ENCODE measurements at places on chromosomes 11 and 22.

DNA sequence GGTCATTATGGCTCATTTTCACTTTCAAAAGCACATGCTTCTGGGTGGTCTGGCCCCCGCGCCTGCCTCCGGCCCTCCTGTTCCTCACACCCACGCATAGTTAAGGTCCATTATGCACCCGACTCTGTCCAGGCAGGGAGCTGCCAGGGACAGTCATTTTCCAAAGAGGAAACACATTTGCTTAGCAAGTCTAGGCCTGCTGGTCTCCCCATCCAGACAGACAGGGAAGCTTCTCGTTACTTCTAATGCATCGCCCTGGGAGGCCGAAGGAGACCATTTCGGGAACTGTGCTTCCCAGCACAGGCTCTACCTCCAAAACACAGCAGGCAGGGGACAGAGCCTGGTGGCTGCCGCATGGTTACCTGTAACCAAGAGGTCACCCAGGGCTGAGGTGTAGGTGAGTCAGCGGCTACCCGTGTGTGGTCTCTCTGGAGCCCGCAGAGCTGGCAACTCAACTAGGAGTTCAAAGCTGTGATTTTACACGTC, 87.1 kb upstream of the SHANK2 start:
- no peak for DNase-seq

GRCh38 chr11:71962428-71963038, 33.7 kb downstream of the RNF121 start:
- no peak for DNase-seq

GRCh38 chr11:76649851-76650372, 20.6 kb downstream of the LRRC32 start:
- no peak for DNase-seq

DNA sequence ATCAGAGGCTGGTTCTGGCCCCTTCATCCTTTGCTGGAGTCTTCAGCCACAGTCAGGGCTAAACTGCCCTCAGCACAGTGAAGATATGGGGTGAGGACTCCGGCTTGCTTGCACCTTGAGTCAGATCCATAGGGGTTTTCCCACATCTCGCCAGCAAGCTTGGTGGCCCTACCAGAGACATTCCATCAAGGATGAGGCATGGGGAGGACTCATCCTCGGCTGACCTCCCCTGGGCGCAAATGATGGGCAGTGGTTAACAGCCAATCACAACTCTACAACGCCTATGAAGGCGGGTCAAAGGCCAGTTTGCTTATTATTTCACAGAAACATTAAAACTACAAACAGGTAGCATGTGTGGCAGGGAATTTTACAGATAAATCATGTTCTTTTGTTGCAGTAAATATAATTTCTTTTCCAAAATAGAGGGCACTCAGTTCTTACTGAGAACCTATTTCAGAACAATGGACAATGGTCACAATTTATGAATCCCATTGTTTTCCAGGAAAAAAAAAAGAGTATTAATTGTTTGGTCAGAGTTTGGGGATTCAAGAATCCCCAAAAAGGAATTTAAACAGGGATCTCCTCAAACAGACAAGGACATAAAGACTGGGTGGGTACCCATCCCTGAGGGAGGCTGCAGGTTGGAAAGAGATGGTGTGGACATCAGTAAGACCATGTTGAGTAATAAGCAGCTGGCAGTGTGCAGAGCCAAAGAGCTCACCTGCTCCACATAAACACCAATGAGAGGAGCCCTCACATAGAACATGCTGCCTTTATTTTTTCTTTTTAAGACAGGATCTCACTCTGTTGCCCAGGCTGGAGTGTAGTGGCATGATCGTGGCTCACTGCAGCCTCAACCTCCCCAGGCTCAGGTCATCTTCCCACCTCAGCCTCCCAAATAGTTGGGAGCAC, 14.8 kb downstream of the PLAAT3 start:
- DNase-seq: no peak

DNA sequence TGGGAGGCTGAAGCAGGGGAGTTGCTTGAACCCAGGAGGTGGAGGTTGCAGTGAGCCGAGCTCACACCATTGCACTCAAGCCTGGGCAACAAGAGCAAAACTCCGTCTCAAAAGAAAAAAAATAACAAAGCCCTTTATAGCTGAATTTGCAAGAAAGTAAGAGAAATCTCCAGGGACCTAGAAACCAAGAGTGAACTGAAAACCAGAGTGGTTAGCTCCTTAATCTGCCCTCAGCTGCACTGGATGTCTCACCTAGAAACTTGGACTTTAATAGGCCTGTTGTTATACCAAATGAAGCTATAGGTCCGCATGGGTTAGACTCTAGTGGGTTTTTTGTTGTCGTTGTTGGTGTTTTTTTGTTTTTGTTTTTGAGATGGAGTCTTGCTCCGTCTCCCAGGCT, 4.1 kb downstream of the NEU3 start:
- no peak for DNase-seq

GRCh38 chr11:117221775-117222517, 9.9 kb downstream of the PCSK7 start:
- DNase-seq: no peak

DNA sequence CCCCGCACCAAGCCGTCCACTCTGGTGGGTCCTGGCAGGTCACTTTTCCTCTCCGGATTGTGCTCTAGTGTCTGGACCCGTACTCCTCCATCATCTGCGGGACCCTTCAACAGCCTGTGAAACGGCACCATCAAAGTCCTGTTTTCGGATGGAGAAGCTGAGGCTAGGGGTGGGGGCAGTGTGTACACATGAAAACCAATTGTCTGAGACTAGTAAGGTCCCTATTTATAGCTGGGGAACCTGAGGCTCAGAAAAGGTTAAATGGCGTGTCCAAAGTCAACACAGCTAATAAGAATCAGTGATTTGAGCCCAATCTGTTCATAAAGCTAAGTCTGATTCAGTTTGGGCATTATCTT, 668 bp upstream of the LRRC32 start:
- DNase-seq: no peak

- DNase-seq: no peak
These were observed 2.2 kb downstream of the MIOX start for GRCh38 chr22:50488886-50489285.

DNA sequence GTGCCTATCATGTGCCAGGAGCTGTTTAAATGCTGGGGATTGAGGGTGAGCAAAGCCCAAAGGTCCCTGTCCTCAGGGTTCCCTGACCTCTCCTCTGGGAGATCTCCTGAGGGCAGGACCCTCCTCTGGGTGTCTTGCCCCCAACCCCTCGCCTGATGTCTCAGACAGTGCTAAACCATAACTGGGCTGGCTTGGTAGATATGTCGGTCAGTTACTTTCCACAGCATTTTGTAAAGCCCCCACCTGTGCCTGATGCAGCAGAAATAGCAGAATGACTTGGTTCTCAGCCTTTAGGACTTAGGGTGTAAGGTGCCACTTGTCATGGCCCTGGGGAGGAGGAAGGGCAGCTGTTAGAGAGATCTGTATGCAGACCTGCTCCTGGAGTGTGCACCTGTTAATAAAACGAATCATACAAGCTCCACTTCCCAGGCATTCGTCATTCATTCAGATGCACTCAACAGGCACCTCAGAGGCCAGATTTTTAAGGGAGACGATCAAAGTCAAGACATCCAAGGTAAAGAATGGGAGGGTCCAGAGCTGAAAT, 88.1 kb downstream of the TP53I11 start:
- DNase-seq: no peak

DNA sequence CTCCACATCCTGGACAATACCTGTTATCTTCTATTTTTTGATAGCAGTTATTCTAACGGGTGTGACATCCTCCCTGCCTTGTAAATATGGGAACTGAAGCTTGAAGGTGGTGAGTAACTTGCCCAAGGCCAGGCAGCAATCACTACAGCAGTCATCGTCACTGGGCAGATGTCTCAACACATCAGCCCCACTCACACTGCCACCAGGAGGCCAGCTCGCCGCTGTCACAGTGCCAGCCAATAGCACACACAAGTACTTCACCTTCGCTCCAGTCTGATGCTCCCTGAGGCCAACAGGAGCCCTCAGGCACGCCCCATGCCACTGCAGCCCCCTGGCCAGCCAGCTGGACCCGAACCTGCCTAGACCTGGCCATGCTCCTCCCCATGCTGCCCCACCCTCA, 4.9 kb upstream of the TTLL1 start:
- peak; percentile 54 for DNase-seq

DNA sequence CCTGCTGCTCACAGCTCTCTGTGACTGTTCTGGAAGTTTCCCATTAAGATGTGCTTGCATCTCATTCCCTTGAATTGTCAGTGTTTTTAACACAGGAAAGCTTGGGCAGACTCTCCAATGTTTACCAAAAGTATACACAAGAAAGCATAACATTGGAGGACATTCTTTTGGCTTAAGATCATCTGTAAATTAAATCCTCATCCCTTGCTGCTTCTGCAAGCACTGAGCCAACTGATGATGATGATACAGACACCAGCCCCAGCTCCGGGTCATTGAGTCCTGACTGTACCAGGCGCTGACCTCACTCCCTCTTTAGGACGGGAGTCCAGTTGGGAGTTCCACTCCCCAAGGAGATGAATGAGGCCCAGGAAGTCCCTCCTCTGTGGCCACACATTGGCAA, 23.8 kb downstream of the CD82 start:
- DNase-seq: no peak

DNA sequence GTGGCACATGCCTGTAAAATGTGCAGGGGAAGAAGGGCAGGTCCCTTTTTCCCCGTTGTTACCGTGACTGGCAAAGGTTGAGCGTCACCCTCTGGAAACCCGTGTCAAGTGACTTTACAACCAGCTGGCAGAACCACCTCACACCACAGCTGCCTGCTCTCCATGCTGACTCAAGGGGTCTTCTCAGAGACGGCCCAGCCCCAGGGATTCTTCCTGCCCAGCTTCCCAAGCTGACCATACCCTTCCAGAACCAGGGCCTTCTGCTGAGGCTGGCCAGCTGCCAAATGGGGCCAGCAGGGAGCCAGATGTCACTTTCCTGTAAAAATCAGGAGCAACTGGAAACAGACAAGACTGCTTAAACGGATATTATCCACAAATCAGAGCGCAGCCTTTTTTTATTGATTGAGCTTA, 6.3 kb downstream of the PC start:
- no peak for DNase-seq

DNA sequence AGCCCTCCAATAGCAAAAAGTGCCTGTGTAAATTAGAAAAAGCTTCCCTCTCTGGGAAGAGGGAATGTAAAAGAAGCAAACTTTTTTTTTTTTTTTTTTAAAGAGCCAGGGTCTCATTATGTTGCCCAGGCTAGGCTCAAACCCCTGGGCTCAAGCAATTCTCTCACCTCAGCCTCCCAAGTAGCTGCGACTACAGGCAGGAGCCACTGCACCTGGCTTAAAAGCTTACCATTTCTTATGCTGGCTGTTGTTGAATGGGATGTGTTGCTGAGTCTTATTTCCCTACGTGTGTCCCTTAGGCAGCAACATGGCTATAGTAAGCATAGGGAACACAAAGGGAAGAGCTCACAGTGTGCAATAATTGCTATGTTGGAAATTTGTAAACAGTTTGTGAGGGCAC, 225.5 kb upstream of the CCDC90B start:
- DNase-seq: peak; percentile 4
